Forelimb muscle (tissue), 1 donor: ENCODE measurements at places on chromosomes 2 and 18. TPM values are rescaled to one million over a fixed set of nuclear protein-coding genes. Genes with fewer than 3 reads are reported as not detected.

DNA sequence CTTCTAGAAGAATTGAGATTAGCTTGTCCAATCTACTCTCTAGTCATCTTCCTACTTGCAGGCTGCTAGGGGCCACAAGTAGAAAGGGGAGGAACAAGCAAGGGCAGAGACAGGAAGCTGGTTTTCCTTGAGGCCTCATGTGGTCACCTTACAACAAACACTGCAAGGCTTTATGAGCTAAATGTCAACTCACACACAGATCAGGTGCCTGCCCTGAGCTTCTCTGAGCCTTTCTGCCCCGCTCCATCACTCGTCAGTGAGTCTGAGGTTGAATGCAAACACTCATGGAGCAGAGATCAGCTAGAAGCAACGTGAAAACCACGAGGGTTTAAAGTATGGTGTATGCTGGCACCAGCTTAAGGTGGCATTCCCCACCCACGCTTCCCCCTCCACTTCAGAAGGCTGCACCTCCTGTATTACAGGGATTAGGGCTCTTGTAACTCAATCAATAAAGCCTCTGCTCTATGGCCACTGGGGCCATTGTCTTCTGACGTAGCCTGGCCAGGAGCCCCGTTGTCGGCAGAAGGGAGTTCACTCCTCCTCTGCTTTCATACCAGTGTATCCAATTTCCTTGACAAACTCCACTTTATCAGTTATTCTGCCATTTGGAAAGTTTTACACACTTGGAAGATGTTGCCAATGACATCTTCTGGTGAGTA is 5.4 kb upstream of the CRYGC start:
- no peak for DNase-seq

DNA sequence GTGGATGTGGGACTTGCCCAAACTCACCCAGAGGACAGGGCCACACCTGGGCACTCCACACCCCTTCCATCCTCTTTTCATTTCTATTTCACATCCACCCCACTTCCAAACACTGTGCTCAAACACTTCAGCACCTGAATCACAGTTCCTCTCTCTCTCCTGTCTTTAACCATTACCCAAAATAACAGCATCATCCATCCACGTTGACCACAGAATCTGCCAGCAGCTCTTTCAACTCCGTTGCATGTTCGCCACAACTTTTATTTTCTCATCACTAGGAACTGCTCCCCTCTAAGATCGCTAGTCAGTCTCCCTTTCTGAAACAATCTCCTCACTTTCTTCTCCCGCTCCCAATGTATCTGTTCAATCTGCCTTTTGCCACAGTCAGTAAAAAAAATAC is 121.6 kb upstream of the HNRNPA3 start:
- DNase-seq = no peak

GRCh38 chr2:30278419-30278818 is 47.1 kb downstream of the LBH start:
- DNase-seq = no peak

DNA sequence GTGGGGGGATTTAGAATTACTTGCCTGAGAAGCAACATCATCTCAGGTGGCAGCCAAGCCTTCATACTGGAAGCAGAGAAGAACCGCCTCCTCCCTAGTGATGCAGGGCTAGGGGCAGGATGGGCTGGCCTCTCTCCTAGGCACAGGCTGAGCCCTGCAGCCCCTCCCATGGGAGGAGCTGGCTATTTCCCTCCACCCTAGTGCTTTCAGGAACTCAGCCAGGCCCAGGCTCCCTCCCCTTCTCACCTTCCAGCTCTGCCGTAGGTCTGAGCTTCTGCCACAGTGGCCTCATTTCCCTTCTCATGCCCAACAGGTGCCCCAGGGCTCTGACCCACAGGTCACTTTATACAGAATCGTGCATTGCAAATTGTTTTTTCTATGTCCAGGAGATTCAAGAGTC is 31.0 kb downstream of the CENPA start:
- no peak for DNase-seq

- DNase-seq = no peak
Observed at GRCh38 chr2:98893911-98894321, 42.1 kb downstream of the CRACDL start.

GRCh38 chr2:168118733-168119514 is 128.5 kb downstream of the STK39 start:
- DNase-seq = peak; percentile 62

- DNase-seq = no peak
Observed at GRCh38 chr2:112712903-112713584, 7.8 kb upstream of the NT5DC4 start.

DNA sequence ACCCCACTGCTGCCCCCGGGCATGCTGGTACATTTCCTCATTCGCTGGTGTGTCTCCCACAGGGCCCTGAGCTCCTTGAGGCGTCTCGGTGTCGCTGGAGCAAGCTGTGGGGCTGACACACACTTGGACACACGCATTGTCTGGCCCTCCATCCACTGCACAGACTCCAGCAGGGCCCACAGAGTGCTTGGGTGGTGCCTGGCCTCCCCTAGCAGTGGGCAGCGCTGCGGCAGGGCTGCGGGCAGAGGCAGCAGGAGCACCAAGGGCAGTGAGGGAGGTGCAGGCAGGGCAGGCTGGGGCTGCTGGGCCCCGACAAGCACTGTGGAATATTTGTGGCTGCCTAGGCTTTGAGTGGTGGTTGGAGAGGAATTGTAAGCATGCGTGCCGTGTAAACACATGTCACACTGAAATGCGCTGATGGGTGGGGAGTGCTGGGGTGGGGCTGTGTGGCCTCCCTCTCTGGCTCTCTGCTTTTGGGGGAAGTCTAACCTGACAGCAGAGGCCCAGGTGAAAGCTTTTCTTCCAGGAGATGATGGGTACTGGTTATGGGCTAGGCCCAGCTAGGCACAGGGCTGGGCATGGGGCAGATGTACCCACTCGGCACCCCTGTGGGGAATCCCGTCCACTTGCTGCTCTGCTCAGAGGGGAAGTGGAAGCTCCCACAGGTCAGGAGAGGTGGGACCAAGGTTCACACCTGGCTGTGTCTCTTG is 55.5 kb upstream of the HS6ST1 start:
- no peak for DNase-seq

DNA sequence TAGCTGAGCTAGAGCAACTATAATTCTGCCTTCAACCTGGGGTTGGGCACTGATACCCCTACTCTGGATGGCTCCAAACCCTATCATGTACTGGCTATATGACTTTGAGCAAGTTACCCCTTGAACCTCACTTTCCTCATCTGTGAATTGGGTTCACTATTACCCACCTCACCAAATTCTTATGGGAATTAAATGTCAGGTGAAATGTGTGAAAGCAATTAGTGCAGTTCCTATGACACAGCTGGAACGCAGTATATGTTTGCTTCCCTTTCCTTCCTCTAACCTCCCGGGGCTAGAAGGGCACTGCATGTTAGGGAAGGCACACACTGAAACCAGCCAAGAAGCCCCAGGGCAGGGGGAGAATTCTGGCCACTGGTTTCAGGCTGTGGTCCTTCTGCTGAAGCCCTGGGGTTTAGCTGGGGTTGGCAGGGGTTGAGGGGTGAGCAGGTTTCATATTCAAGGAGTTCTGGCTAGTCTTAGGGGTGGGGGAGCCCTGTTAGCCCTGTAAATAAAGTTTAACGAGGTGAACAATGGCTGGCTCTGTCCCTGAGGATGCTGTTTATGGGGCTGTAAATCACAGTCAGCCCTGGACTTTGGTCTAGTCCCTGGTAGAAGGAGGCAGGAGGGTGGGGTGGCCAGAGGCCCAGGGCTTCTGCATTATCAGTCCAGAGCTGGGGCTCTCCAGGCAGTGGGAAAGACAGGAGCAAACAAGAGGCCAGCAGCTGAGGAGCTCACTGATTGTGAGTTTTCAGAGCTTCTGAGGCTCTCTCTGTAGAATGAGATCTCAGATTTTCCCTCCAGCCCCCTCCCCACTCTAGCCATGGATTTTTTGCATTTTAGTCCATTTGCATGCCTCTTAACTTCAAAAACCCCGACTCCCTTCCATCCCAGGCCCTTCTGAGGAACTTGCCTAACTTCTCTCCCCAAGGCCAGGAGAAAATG is 8.0 kb downstream of the PKDCC start:
- DNase-seq = no peak

DNA sequence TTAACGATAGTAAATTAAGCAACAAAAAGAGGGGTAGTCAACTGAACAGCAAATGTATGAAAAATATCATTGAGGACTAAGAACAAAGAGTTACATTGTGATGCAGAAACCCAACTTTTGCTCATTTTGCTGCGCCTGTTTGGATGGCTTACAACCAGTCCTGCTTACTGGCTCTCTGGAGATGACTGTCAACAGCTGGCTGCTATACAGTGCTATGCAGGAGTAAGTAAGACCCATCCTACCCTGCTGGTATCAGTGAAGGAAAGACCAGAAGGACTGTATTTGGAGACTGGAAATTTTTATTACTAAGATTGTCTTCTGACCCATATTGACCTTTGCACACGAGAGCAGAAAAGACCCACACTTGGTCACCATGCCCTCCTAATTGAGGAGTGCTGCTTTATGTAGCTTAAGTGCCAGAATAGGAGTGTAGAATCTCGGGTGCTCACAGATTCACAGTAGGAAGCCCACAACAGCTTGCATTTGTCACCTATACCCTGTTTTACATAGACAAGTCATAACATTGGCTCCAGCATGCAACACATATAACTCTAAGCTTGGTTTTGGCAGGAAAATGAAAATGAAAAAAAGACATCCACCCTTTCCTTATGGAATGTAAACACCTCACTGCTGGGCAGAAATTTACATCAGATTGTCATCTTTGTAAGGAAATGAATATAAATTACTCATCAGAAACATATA is 1915.0 kb upstream of the CELF4 start:
- no peak for DNase-seq

DNA sequence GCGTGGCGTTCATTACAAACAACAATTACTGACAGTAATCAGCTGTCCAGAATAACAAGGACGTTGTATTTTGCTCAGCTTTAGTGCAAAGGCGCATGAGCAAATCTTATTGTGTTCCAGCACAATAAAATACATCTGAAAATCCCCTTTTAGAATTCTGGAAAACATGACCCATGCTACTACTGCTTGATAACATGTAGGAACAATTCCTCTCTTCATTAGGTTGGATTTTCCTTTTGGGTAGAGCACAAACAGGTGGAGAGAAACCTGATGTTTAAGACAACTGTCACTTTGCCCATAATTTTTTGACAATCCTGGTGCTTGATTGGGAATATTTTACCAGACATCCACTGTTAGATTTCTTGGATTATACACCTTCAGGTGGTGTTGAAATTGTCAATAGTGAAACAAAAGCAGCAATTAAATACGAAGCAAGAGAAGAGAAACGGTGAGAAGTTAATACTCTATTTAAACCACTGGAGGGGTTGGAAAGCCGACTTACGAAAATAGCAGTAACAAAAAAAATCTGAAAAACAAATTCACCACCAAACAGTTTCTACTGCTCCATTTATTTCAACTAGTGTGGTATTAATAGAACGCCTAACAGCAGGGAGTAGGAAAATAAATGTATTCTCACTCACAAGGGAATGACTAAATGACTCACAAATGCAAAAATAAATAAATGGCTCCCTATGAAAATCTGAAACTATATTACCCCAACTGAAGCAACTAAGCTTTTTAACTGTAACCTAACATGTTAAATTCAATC is 102.7 kb downstream of the CPO start:
- no peak for DNase-seq

DNA sequence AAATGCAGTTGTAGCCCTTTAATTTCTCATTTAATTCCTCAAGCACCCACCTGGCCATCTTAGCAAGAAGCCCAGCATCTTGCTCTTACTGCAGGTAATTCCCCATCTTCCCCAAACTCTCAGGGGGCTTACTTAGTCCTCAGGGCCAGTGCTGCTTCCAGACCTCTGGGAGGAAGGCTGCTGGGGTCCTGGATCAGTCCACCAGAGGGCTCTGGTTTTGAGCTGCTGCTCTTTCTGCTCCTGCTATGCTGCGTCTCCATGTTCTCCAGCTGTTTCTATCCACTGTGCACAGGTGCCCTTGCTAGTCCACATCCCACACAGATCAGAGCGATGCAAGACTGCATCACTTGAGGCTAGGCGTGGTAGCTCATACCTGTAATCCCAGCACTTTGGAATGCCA is 34.5 kb upstream of the TMEM87B start:
- DNase-seq = no peak

DNA sequence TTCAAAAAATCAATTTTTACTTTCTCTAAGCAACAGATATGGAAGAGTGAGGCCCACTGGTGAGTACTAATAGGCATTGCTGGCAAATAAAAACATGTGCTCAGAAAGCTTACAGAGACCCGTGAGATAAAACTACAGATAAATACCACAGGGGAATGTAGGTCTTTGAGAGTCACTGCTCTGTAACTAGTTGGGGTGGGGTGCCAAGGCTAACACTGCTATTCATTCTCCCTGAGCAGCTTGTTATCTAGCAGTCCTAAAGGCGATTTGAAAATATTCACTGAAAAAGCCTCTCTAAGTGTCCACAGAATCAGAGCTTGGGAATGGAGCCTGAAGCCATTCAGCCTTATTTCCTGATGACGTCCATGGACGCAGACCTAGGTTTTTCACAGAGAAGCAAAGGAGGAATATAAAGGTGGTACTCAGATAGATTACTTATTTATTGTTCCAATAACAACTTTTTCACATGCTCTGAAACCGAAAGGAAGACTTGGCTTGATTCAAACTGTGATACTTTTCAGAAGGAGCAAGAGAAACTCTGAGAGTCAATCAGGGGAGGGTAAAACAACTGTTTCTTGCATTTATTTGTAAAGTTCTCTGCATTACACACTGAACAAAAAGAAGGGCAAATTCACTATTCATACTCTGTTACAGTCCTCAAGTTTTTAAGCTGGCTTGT is 188.4 kb downstream of the PPP1R1C start:
- no peak for DNase-seq

- DNase-seq = no peak
Observed at GRCh38 chr18:32040936-32041335, 22.3 kb downstream of the RNF125 start.

DNA sequence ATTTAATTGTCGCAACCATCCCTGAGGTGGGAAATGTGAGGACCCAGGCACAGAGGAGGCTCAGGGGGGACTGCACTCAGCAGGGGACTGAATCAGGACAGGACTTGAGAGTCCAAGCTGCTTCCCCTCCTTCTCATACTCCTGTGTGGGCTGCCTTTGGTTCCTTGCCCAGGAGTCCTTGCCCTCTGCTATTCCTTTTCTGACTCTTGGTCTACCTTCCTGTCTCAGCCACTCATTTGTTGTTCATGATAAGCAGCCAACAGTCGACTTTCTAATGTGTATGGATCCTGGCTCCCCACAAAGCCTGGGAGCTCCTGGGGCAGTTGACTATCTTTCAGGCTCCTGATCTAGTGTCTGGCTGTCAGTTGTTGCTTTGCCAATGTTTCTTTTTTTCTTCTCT is 28.3 kb downstream of the GATA6 start:
- DNase-seq = no peak

The PLCL1 gene
- 14.3 TPM for polyA plus RNA-seq

The FTCDNL1 gene
- polyA plus RNA-seq = 1.4 TPM

The TMEM169 gene
- polyA plus RNA-seq = 4.5 TPM

The SPATA3 gene
- not detected for polyA plus RNA-seq

The PPP3R1 gene
- polyA plus RNA-seq = 45.7 TPM
